Fibroblast of the aortic adventitia (primary cell): ENCODE measurements at places on chromosomes 1 and 21. TPM values are rescaled to one million over a fixed set of nuclear protein-coding genes. Genes with fewer than 3 reads are reported as not detected.

DNA sequence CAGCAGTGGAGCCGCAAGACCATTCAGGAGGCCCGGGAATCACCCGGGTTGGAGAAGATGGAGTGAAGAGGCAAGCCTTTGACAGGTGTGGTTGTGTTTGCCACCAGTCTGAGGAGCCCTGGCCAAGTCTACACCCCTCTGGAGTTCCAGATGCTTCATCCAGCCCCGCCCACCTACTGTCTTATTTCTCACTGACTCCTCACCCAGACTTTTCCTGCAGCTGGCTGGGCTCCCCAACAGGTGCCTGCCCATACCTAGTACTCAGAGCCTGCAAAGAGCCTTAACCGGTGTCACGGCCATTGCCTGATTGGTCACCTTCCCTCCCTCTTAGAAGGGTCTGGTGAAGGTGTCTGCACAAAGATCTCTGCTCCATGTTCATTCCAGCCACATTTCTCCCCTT lies 16.0 kb downstream of the SLC9A1 start:
- DNase-seq = no peak

DNA sequence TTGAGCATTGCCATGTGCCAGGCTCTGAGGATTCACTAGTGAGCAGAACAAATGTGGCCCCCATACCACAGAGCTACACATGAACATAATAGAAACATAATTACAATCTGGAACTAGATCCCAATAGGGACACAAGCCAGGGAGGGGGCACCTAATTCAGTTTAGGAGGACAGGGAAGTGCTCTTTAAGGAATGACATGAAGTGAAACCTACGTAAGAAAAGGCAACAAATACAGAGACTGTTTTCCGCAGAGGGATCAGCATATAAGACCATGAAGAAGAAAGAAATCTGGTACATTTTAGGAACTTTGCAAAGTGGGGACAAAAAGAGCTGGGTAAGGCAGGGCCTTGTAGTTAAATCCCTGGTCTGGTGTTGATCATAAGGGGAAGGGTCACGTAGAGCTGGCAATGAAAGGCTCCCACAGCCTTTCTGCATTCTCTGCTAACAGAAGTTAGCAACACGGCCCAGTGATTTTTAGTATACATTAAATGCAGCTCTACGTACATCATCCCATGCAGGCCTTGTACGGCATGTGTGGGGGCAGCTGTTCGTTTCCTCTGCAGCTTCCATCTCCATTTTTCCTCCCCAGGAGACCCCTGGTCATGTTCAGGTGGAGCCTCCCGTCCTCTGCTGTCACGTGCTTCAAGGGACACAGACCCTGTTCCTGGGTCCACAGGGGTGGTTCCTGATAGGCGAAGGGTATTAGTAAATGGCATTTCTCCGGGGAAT lies 26.8 kb upstream of the SLC30A1 start:
- DNase-seq = no peak

DNA sequence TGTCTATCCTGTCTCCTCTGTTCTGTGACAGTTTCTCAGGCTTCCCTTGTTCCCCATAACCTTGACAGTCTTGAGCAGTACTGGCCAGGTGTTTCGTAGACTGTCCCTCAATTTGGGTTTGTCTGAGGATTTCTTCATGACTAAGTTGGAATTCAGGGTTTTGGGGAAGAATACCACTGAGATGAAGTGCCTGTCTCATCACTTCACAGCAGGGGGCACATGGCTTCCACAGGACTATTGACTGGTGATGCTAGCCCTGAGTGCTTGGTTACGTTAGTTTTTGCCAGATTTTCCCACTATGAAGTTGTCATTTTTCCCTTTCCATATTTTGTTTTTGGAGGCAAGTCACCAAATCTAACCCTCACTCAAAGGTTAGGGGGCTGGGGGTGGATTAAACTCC lies 45.7 kb downstream of the CDCP2 start:
- DNase-seq = no peak

The TAF1A gene
- 11.8 and 16.5 TPM in 2 replicates for total RNA-seq

The LAD1 gene
- not detected in 2 replicates for total RNA-seq

The GJA9 gene
- total RNA-seq = 0.09 TPM in 1 of 2 replicates, not detected in the other

- DNase-seq = no peak
Measured at GRCh38 chr1:189117072-189117770, 1360.4 kb downstream of the BRINP3 start.

DNA sequence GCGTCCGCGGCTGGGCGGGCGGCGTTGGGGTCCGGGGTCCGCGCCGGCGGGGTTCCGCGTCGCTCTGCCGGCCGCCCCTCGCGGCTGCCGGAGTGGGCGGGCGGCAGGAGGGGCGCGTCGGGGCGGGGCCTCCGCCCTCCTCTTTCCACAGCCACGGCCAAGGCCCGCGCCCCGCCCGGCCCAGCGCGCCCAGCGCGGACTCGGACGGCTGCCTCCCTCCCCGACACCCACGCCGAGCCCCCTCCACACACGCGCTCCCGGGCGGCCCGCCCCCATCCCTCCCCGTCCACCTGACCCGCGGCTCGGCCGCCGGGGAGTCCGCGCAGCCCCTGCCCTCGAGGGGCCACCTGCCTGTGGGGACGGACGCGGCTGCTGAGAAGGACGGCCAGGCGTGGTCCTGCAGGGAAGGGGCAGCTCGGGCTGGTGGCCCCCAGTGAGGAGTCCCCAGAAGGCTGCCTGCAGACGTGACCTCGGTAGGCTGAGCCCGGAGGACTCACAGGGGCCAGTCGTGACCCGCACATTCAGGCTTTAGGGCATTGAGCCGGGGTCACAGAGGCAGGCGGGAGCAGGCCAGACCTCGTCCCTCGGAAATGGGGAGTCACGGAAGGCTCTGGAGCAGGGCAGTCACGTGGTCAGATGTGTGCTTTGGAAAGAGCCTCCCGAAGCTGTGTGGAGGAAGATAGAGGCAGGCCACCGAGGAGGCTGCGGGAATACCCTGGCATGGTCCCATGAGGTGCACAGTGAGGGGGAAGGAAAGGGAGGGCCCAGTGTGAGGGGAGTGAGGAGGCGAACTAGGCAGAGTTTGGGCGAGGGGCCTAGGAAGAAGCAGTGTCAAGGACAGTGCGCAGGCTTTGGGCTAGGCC lies at the start of gene COL8A2:
Gene COL8A2 (minus strand): TSS at position 94 of the 863 bp plus-strand sequence. CDS start 24,980 bp downstream, outside the sequence.
- no peak for DNase-seq

- DNase-seq = no peak
Measured at GRCh38 chr1:194809665-194810064, 1623.3 kb upstream of the B3GALT2 start.

The CFAP74 gene
- not detected in 2 replicates for total RNA-seq

GRCh38 chr1:234980645-234981396 lies 147.8 kb downstream of the TOMM20 start:
- peak; percentile 97 for DNase-seq

DNA sequence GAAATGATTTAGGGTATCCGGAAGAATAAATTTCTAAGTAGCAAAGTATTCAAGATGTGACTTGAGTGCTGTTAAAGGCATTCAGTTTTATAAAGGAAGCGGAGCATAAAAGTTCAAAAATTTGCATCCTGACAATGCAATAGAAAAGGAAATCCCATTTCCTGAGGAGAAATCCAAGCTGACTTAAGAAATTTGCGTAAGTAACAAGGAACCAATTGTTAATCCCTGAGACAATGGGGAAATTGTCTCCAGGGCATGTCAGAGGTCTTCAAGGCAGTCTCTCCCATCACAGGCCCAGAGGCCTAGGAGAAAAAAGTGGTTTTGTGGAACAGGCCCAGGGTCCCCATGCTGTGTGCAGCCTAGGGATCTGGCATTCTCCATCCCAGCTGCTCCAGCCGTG lies 416.0 kb downstream of the PRDM2 start:
- no peak for DNase-seq

DNA sequence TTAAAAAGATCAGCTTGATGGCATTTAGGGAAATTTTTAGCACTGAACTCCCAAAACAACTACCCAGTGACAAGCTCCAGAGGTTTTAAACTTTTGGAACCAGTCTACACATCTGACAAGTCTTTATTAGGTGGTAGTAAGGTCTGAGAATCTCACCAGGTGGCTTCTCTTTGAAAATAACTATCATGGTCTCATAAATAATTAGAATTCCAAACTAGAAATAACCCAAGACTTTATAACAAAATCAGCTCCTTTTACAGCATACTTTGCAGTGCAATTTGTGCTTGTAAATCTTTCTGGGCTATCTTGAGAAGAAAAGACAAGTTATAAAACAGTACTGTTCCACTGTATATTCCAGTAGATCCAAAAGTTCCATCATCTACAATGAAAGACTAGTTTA lies 108.7 kb downstream of the LTN1 start:
- DNase-seq = no peak

DNA sequence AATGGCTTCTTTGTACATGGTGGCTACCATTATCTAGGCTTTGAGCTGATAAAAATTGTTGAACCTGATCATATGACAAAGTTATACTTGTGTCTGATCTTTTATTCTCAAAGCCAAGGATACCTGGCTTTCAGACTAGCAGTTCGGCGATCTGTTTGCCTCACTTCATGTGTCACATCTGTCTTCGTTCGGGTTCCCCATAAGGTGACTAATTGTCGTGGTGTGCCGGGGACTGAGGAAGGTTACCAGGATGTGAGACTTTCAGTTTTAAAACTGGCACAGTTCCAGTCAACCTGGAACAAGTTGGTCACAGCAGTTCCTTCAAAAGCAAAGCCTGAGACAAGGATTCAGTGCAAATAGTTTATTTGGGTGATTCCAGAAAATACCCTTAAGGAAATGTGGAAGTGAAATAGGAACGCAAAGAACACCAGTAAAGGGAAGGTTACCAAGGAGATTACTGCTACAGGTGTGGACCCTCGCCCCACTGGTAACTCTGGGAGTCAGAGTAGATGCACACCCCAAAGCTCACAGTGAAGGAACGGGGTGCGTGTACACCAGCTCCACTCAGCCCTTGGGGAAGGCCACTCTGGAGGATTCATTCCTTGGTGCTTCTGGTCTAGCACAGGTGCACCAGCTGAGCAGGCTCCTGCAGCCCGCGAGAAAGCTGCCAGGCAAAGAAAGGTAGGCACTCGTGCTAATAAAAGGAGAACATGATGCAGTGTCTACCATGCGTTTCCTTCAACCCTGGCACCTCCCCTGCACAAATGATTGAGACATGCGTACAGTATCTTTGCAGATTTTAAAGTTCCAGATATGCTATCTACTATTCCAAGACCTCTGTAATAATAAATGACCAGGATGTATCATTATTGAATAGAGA lies 69.0 kb downstream of the VWA5B1 start:
- no peak for DNase-seq

- no peak for DNase-seq
Measured at GRCh38 chr1:100452641-100453040, 85.3 kb upstream of the GPR88 start.

The NR1I3 gene
- total RNA-seq = not detected in 2 replicates

The AGMAT gene
- 0.16 and 1.4 TPM in 2 replicates for total RNA-seq

DNA sequence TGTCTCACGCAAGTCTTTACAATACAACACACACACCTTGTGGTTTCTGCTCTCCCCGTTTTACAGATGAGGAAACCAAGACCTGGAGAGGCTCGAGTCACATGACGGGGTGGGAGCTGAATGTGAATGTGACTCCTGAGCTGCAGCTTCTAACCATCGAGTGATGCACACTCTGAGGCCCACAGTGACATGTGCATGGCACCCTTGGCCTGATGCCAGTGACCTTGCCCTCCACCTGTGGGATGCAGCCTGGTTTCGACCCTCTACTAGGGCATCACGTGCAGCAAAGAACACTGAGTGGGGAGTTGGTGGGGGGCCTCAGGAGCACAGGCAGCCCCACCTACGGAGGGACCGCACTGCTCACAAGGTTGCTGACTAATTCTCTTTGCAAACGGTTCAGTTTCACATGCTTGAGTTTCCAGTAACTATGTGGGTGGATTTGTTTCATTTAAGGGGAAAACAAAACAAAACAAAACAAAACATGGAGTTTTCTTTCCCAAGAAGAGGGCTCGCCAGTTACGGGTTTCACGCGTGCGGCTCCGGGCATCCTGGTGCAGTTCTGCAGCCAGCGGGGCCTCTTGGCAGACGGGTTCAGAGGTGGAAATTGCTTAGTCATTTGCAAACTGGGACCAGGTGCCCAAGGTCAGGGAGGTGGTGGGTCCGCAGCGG lies 22.9 kb downstream of the SPSB1 start:
- peak; percentile 36 for DNase-seq

The TMCO1 gene
- 102 and 112 TPM in 2 replicates for total RNA-seq

- DNase-seq = no peak
Measured at GRCh38 chr21:41429305-41429704, 3.3 kb downstream of the MX1 start.

GRCh38 chr1:41812453-41812852 lies 106.3 kb downstream of the HIVEP3 start:
- DNase-seq = peak; percentile 95

The MCM3AP gene
- total RNA-seq = 66.4 and 77.4 TPM in 2 replicates

- DNase-seq = peak; percentile 56
Measured at GRCh38 chr1:60762176-60762575, 320.2 kb upstream of the NFIA start.

The CEP85 gene
- total RNA-seq = 5.6 and 12.9 TPM in 2 replicates

GRCh38 chr1:169309178-169310166 lies 58.1 kb downstream of the NME7 start:
- DNase-seq = no peak

GRCh38 chr1:246265481-246265880 lies 241.6 kb downstream of the SMYD3 start:
- DNase-seq = no peak

The SYPL2 gene
- 0.25 and 1.7 TPM in 2 replicates for total RNA-seq

DNA sequence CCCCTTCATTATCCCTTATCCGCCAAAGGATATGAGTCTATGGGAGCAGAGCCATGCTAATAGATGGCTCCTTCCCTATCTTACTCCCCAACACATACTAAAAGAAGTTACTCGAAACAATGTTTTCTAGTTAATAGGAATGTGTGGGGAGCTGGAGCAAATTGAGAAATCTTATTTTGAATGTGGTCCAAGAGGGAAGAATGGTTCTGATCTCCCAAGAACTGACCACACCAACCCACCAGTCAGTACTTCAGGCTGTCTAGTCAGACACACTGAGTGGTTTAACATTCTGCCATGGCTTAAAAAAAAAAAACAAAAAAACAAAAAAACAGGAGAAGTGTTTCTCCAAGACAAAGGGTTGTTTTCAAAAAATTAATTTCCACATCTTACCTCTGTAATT lies 31.5 kb upstream of the DNASE2B start:
- peak; percentile 90 for DNase-seq

DNA sequence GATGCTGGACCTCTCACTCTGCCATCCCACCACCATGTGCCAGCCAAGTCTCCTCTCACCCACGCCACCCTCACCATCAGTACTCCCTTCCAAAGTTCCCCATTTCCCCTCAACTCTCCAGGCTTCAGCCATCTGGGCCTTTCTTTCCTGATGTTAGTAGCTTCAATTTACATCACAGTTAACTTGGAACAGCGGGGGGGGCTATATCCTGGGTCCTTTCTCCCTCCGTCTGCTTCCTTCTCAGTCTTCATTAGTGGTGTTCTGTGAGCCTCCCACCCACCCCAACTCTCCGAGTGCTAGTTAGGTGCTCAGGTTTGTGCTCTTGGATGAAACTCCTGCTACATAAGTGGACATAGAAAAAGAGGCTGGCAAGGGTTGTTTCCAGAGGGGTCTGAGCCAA lies 31.9 kb downstream of the KCNC4 start:
- no peak for DNase-seq

- no peak for DNase-seq
Measured at GRCh38 chr1:171798311-171798710, 16.9 kb downstream of the METTL13 start.

The ASPM gene
- total RNA-seq = 7.5 and 52.4 TPM in 2 replicates
